Right ventricle myocardium inferior (tissue), 1 donor: ENCODE measurements at places on chromosomes 7 and 10.
A peak's percentile ranks its signal among the peaks of the same experiment; 100 is the strongest.

GRCh38 chr7:111108000-111108399 lies 17.1 kb downstream of the LRRN3 start:
- peak; percentile 48 for DNase-seq

DNA sequence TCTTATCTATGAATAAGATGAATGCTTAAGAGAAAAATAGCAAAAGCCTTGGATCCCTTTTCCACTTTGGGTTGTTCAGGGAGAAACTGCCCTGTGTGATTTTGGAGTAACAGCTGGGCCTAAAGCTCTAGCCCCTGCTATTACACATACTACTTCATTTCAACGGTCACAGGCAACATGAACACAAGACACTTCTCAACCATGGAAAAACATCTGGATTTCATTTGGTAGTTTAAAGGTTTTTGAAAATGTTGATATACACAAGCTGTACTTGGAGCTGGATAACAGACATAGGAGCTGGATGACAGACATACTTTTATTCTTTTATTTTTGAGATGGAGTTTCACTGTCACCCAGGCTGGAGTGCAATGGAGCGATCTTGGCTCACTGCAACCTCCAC lies 2.7 kb upstream of the CHUK start:
- DNase-seq, result no peak

DNA sequence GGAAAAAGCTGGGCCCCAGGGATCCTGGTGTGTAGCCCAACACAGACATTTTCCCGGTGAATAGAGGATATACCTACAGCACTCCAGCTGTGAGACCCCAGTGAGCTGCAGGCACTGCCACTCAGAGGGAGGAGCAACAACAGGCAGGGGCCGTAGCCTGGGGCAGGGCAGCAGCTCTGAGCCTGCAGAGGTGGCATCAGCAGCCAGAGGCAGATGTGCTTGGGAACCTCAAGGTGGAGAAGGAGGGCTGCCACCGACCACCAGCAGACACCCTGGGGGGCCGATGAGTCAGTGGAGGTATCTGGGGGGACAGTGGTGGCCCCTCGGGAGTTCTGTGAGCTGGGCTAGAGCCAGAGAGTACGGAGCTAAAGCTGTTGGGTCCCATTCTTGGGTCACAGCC lies 110.2 kb upstream of the GDF10 start:
- DNase-seq, result no peak

GRCh38 chr7:18257711-18258110 lies 230.1 kb upstream of the PRPS1L1 start:
- DNase-seq, result no peak
